A549 (cell line): ENCODE measurements at places on chromosomes 4 and X. TPM values are rescaled to one million over a fixed set of nuclear protein-coding genes. Genes with fewer than 3 reads are reported as not detected.

DNA sequence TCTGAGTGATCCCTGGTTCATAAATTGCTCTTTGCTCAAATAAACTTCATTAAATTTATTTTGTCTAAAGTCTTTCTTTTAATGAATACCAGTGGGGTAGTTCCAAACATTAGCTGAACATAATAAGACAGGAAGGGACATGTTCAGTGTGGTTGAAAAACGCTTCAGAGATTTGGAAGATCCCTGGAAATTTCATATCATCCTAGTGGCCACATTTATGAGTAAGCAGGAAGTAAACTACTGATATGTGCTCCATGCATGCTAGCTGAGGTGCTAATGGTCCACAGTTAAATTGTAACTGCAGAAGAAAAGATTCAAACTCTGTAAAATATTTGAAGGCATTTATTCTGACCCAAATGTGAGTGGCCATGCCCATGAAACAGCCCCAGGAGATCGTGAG lies 1328.7 kb downstream of the ADGRL3 start:
- no peak for DNase-seq

DNA sequence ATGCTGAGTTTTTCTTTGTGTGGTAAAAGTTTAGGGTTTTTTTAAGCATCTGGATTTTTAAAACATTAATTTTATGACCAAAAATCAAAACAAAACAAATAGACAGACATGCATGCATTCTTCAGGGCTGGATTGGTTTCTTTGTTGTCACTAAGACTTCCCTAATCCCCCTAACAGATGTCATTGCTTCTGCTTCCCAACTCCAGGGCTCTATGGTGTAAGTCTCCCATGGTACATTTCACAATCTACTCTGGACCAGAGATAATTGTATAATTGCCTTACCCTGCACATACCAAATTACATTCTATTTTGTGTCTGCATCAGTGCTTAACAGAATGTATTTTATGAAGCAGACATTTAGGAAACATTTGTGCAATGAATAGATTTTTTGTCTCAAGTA lies 529.1 kb upstream of the SMIM31 start:
- DNase-seq, result no peak

DNA sequence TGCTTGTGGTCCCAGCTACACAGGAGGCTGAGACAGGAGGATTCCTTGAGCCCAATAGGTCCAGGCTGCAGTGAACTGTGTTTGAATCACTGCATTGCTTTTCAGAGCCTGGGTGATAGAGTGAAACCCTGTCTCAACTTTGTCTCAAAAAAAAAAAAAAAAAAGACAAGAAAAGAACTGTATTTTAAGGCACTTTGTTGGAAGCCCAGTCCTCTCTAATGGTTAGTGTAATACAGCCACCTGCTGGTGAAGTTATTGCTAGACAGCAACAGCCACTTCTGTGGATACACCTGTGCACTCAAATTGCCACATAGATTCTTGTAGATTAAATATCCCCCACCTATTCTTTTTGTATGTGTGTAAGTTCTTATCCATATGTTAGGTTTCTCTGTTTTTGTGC lies 10.1 kb upstream of the FGG start:
- DNase-seq, result peak; percentile 42

DNA sequence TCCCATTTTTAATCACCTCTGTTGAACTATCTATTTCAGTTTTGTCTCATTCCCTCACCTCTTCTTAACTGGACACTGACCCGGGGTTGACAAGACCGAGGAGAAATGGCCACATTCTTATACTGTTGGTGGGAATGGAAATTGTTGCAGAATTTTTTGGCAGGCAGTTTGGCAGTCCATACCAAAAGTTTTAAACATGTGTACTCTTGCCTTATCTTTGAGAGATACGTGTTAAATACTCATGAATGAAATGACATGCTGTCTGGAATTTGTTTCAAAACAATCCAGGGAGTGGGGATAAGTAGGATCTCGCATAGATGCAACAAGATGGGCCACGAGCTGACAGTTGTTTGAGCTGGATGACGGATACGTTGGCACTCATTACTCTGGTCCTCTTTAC lies 12.1 kb downstream of the FGFBP1 start:
- DNase-seq, result no peak

- DNase-seq, result no peak
Measured at GRCh38 chr4:87151730-87152129, 68.7 kb downstream of the KLHL8 start.

GRCh38 chr4:158018221-158018830 lies 154.5 kb downstream of the GASK1B start:
- DNase-seq, result no peak

GRCh38 chr4:2742081-2742822 lies 13.9 kb downstream of the TNIP2 start:
- no peak for DNase-seq

- DNase-seq, result peak; percentile 49
Measured at GRCh38 chr4:742742-743311, 37.2 kb downstream of the PCGF3 start.

GRCh38 chr4:40967550-40967949 lies 217.8 kb downstream of the NSUN7 start:
- DNase-seq, result no peak

DNA sequence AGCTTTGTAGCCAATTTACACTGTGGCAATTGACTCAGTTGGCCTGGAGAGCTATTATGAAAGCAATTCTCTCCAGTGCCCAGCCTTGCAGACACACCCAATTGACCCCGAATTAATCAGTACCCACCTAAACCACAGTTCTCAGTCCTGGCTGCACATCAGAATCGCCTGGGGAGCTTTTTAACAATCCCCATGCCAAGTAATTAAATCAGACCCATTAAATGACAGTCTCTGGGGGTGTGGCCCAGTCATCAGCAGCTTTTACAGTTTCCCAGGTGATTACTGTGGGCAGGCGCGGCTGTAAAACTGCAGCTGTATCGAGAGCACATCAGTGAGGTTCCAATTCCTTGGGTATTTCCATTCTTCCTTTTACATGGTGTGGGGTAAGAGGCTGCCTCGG lies 460.9 kb upstream of the FAT1 start:
- DNase-seq, result no peak

GRCh38 chr4:120753854-120754253 lies 168.7 kb downstream of the PRDM5 start:
- no peak for DNase-seq

- DNase-seq, result no peak
Measured at GRCh38 chr4:184395971-184396391, 78.4 kb downstream of the IRF2 start.

- no peak for DNase-seq
Measured at GRCh38 chr4:104719539-104720230, 225.0 kb upstream of the CXXC4 start.

DNA sequence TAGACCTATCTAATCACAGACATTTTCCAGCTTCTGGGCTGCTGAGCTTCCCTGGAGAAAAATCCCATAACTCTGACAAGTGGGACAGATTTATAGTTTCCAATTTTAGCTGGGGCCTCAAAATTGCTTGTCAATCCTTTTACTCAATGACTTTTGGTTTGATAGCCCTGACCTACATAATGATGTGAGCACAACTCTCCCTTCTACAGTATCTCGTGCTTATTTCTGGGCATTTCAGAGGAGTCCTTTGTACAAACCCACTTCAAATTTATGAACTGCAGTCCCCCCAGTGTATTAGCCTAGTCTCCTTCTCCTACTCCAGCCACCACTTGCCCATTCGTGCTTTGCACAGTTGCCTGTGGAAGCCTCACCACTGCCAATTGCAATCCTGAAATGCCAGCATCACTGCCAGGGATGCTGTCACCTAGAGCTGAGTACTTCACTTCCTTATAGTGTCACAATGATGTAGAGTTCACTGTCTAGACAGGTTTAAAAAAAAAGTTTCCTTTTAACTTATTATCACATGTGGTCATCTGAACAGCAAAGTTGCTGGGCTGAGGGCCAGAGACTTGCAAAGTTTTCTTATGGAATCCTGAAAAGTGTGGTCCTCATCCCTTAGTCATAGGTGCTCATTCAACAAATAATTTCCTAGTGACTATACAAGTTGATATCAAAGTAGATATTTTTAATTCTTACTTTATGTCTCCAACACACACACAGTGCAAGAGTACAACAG lies 21.2 kb downstream of the TRAM1L1 start:
- DNase-seq, result peak; percentile 1

GRCh38 chr4:73396993-73397972 lies 6.8 kb upstream of the ALB start:
- DNase-seq, result no peak

The KLHL13 gene
- polyA plus RNA-seq, result 0.76 to 0.82 TPM (median 0.77 TPM) in 3 replicates

The RTL3 gene
- polyA plus RNA-seq, result not detected in 3 replicates
